ENCODE measurements at places on chromosomes 4 and X. TPM values are rescaled to one million over a fixed set of nuclear protein-coding genes. Genes with fewer than 3 reads are reported as not detected.
A peak's percentile ranks its signal among the peaks of the same experiment; 100 is the strongest.

The CT45A3 gene
- not detected for total RNA-seq

The SLC10A6 gene
- 1.4 TPM for total RNA-seq

The ZCCHC4 gene
- 8.4 TPM for total RNA-seq

The GLRB gene
- 3.3 TPM for total RNA-seq

The GYG2 gene
- 2.2 TPM for total RNA-seq

The HPGDS gene
- total RNA-seq, result 7.4 TPM

The WAS gene
- total RNA-seq, result 14.2 TPM

The NMU gene
- total RNA-seq, result 0.79 TPM

DNA sequence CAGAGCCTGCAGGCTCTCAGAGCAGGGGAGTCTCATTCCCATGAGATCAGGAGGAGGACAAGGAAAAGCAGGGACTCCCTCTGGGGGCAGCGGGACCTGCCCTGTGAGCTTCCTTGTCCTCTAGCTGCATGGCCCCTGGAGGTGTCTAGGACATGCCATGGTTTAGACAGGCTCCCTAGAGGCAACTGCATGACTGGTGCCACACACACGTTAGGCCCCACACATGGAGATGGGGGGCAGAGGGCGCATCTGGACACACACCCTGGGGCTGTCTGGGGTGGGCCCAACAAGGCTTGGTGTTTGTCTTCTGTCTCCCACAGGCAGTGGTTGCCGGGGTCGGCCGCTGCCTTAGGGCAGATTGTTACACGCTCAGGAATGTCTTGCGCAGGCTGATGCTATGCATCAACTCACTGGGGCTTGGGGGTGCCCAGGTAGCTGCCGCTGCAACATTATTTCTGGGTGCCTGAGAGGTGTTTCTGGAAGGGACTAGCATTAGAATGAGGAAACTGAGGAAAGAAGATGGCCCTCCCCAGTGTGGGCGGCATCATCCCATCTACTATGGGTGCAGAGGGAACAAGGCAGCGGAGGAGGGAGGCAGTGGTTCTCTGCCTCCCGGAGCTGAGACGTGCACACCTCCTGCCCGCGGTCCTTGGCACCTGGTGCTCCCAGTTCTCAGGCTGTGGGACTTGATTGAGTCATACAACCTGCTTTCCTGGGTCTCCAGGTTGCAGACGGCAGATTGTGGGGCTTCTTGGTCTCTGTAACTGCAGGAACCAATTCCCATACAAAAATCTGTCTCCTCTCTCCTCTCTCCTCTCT is 32.1 kb upstream of the GPR78 start:
- no peak for DNase-seq
- H3K4me3 ChIP-seq, result no peak overlapping the region
- no peaks in the 10 kb centered on the region for H3K27me3 ChIP-seq
- H3K4me1 ChIP-seq, result no peaks in the 10 kb centered on the region
- H3K36me3 ChIP-seq, result no peaks in the 10 kb centered on the region

DNA sequence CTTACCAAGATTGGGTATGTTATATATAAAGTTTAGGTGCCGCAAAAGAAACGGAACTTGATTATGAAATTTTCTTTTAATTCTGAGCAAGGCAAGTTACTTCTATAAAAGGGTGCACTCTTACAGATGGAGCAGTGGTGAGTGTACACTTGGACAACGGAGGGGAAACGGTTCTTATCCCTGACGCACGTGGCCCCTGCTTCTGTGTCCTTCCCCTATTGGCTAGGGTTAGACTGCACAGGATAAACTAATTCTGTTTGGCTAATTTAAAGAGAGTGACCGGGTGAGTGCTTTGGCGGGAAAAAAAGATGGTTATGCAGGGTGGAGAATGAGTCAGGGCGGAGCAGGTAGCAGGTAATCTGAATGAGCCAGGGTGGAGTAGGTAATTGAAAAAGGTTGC is 149.5 kb downstream of the GC start:
- H3K36me3 ChIP-seq, result no peaks in the 10 kb centered on the region
- H3K4me3 ChIP-seq, result no peak overlapping the region
- no peak for DNase-seq

DNA sequence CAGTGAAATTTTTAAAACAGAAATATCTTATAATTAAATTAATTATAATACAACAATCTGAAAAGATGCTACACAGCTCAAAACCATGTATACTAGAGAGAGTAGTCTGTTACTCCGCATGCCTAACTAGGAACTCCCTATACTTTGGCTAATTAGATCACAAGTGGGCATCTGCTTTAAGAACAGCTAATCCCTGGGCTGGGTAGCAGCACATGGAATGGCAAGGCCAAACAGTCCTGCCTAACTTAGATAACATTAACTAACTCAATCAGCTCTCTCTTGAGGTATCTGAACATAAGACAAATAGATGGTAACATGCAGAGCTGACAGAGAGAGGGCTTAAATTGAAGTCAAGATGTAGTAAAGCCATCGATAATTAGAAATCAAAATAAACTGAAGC is 9.9 kb downstream of the CHIC2 start:
- no peak overlapping the region for H3K27ac ChIP-seq
- no peak for DNase-seq
- H3K4me1 ChIP-seq, result peaks cover 18% of the 10 kb centered on the region

DNA sequence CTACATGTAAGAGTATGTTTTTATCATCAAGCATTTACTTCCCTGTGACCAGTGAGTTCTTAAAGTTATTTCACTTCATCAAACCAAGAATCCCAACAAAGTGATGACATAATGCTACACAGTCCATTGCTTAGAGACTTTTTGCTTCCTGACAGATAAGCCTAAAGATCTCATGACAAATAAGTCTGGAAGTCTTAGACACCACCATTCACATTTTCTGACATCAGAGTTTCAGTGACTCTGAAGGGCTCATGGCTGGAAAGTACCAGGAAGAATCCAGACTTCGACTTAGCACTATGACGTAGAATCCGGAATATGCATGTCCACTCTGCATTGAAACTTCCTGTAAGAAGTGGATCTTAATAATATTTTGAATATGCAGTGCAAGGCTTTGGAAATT is 53.7 kb downstream of the CLDN22 start:
- no peaks in the 10 kb centered on the region for H3K27me3 ChIP-seq
- no peak for DNase-seq
- H3K4me3 ChIP-seq, result no peak overlapping the region
- peaks cover 57% of the 10 kb centered on the region for H3K36me3 ChIP-seq
- H3K4me1 ChIP-seq, result no peaks in the 10 kb centered on the region
- H3K27ac ChIP-seq, result no peak overlapping the region

DNA sequence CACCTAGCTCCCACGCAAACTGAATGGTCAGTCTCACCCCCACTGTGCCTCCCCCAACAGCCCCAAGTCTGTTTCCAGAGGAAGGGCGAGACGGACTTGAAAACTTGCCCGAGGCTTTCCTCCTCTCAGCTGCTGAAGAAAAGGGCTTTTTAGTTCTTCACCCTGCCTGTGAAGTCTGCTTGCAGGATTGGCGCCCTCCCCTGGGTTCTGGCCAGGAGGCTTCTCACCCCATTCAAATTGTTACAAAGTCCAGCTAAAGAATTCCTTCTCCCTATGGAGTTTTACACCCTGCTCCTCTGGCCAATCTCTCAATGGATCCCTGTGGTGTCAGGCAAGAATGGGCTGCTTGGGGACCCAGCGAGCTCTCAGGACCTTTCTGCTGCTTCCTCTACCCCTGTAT is 241.0 kb downstream of the AFF2 start:
- H3K27me3 ChIP-seq, result no peaks in the 10 kb centered on the region
- no peaks in the 10 kb centered on the region for H3K36me3 ChIP-seq
- DNase-seq, result peak; percentile 10
- no peak overlapping the region for H3K27ac ChIP-seq
- no peaks in the 10 kb centered on the region for H3K4me1 ChIP-seq

Measured in kidney (tissue), 22 donors.